ENCODE measurements at places on chromosomes 16 and 17. TPM values are rescaled to one million over a fixed set of nuclear protein-coding genes. Genes with fewer than 3 reads are reported as not detected.

GRCh38 chr17:4365628-4366326 lies 698 bp downstream of the UBE2G1 start:
- no peak for DNase-seq

The BRIP1 gene
- 20.1 TPM for total RNA-seq

- no peak for DNase-seq
Measured at GRCh38 chr16:10896723-10897122, 19.7 kb downstream of the CIITA start.

DNA sequence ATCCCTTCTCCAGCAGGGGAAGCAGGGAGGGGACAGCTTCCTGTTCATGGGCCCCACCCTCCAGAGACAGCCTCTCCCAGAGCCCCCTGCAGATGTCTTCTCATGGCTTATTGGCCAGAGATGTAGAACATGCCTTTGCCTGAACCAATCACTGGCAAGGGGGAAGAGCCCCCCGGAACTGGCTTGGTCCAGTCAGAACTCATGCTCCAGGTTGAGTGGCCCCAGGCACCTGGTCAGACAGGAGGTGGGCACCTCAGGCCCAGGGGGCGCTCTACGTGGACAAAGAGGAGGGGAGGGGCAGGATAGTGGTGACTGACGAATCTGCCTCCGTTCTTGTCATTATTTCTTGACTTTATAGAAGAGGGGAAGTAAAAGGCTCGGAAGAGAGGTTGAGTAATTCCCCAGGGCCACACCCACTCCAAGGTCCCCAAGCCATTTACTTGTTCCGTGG lies 23.6 kb downstream of the RAB11FIP4 start:
- DNase-seq, result no peak

- no peak for DNase-seq
Measured at GRCh38 chr17:1158879-1159278, 20.9 kb downstream of the ABR start.

- no peak for DNase-seq
Measured at GRCh38 chr16:10312008-10312407, 73.9 kb upstream of the ATF7IP2 start.

The LHX1 gene
- not detected for total RNA-seq

- no peak for DNase-seq
Measured at GRCh38 chr17:78197147-78197832, 10.1 kb downstream of the AFMID start.

GRCh38 chr16:74874912-74875546 lies 100.4 kb upstream of the FA2H start:
- no peak for DNase-seq

GRCh38 chr16:86220561-86220960 lies 289.8 kb upstream of the FOXF1 start:
- DNase-seq, result no peak
